Sigmoid colon (tissue), 7 donors: ENCODE measurements at places on chromosomes 5 and 9. TPM values are rescaled to one million over a fixed set of nuclear protein-coding genes. Genes with fewer than 3 reads are reported as not detected.

DNA sequence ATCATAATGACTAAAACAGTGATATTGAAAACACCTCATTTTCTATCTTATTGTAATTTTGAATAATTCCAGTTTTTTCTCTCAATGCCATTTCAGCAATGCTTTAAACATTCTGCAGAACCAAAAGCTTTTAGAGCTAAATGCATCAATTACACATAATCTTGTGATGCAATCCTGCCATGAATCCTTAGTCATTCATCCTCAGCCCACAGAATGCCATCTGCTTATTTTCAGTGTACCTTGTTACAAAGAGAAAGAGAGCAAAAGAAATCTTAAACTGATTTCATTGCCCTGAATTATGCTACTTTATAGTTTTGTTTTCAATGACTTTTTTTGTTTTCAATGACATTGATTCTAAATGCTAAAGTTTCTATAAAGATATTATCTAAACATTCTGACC is 1234.8 kb upstream of the C9orf72 start:
- H3K4me3 ChIP-seq = no peak overlapping the region
- H3K36me3 ChIP-seq = no peaks in the 10 kb centered on the region
- H3K4me1 ChIP-seq = no peaks in the 10 kb centered on the region
- no peaks in the 10 kb centered on the region for H3K27me3 ChIP-seq

DNA sequence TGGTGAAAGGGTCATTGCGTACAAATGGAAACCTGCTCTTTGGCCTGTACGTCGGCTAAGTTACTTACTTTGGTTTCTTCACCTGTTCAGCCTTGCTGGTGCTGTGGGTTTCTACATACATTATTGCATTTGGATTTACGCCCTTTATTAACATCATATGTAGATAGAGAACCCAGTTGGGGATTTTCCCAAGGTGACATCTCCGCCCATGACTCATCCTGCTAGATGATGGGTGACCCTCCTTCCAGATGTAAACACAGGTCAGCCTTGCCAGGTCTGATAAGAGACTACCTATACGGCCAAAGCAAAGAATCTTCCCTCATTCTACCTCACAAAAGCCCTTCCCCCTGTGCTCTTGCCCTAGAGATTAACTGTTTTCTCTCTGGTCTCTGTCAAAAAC is 360.9 kb downstream of the KDM4C start:
- H3K27ac ChIP-seq = no peak overlapping the region
- no peaks in the 10 kb centered on the region for H3K36me3 ChIP-seq
- no peaks in the 10 kb centered on the region for H3K27me3 ChIP-seq
- DNase-seq = no peak
- no peak overlapping the region for H3K4me3 ChIP-seq

- H3K4me1 ChIP-seq = peaks cover 31% of the 10 kb centered on the region
- no peaks in the 10 kb centered on the region for H3K36me3 ChIP-seq
- no peak for DNase-seq
- peaks cover 96% of the 10 kb centered on the region for H3K27me3 ChIP-seq
- peak overlapping the region; percentile 28 for H3K4me3 ChIP-seq
Observed at GRCh38 chr5:173238312-173239232, 3.6 kb upstream of the NKX2-5 start.

- DNase-seq = no peak
- no peaks in the 10 kb centered on the region for H3K36me3 ChIP-seq
- H3K27me3 ChIP-seq = no peaks in the 10 kb centered on the region
- H3K4me3 ChIP-seq = no peak overlapping the region
- no peak overlapping the region for H3K27ac ChIP-seq
- no peaks in the 10 kb centered on the region for H3K4me1 ChIP-seq
Observed at GRCh38 chr9:19830796-19831195, 42.0 kb upstream of the SLC24A2 start.

GRCh38 chr5:151757233-151758140 is 944 bp downstream of the ATOX1 start:
- no peak for DNase-seq
- peaks cover 27% of the 10 kb centered on the region for H3K4me1 ChIP-seq
- no peaks in the 10 kb centered on the region for H3K27me3 ChIP-seq

GRCh38 chr9:15999422-16000339 is 446.8 kb downstream of the CCDC171 start:
- H3K27ac ChIP-seq = no peak overlapping the region
- no peaks in the 10 kb centered on the region for H3K36me3 ChIP-seq
- H3K27me3 ChIP-seq = no peaks in the 10 kb centered on the region
- no peak overlapping the region for H3K4me3 ChIP-seq
- no peaks in the 10 kb centered on the region for H3K4me1 ChIP-seq

- no peaks in the 10 kb centered on the region for H3K4me1 ChIP-seq
- H3K27ac ChIP-seq = peak within 1 kb of the TSS; percentile 95
- H3K36me3 ChIP-seq = peaks cover 10% of the 10 kb centered on the region
Observed at GRCh38 chr5:163460562-163461171, at the start of gene HMMR. Gene HMMR, plus strand, starts transcription at chr5:163460632. Its CDS starts 61 bp downstream, at chr5:163460693.

DNA sequence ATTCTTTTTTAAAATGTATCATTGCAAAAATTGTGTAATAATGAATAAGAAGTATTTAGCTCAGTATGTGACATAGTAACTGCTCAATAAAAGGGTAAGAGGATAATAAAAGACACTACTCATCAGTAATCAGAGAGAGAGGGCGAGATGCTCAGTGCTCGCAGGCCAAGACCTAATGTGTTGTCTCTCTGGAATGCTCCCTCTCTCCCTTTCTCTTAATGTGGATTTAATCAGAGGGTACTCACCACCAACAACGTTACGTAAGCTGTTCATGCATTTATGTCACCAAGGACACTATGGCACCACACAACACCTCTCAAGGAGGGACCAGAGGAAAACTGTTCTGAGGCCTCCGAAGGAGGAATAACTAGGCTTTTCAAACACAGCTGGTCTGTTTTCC is 42.5 kb downstream of the WHRN start:
- no peak overlapping the region for H3K4me3 ChIP-seq
- DNase-seq = no peak
- no peaks in the 10 kb centered on the region for H3K27me3 ChIP-seq
- H3K27ac ChIP-seq = no peak overlapping the region
- H3K36me3 ChIP-seq = peaks cover 3% of the 10 kb centered on the region

Gene ACSL6
- 0.54 TPM for total RNA-seq

Gene PCDH1
- 13.2 TPM for total RNA-seq
